ENCODE measurements at places on chromosomes 13 and 19.

DNA sequence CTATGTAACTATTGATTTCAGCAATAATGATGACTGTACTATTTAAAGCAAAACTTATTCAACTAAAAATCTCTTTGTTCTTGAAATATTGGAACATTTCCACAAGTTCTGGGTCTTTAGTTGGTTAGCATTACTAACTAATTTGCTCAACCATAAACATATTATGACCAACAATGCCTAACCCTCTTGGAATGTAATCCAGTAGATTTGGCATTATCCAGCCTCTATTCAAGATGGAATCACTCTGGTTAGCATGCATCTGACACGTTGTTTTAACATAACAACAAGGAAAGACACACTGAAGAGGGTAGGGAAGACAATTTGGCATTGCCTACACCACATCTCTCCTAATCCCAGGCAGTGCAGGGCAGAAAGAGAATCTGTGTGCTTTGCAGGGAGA, 941.3 kb upstream of the PCDH20 start:
- DNase-seq = no peak

DNA sequence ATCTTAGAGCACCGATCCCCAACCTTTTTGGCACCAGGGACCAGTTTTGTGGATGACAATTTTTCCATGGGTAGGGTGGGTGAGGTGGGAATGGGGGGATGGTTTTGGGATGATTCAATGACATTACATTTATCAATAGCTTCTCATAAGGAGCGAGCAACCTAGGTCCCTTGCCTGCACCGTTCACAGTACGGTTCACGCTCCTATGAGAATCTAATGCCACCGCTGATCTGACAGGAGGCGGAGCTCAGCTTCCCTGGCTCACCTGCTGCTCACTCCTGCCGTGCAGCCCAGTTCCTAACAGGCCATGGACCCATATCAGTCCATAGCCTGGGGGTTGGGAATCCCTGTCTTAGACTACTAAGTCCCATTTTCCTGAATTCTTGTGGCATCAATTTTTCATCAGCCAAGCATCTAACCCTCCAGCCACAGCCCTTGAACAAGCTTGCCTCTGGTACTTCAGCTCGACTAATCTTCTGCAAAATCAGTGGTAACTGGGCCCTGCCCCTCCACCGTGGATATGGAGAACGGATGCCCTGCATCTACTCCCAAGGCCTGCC, 37.0 kb upstream of the MAP3K10 start:
- DNase-seq = no peak

- DNase-seq = no peak
Measured at GRCh38 chr13:45878966-45879365, 27.4 kb upstream of the SIAH3 start.

DNA sequence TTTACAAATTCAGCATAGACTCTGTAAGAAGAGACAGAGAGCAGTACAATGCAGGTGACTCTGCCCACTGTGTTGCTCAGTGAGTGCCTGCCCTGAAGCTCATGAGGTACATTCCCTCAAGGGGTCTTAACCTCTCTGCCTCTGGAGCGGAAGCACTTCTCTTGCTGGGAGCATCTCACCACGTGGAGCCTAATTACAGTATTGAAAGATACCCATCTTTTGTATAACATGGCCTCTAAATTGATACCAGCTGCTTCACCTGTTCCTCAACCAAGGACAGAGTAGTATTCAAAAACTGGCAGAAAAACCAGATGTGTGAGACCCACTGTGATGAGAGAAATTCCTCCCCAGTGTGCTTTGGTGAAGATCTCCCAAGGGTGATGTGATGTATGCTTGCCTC, 77.1 kb downstream of the SACS start:
- no peak for DNase-seq
